ENCODE measurements at places on chromosomes 4 and X. TPM values are rescaled to one million over a fixed set of nuclear protein-coding genes. Genes with fewer than 3 reads are reported as not detected.

GRCh38 chr4:7096236-7096635 is 28.4 kb upstream of the GRPEL1 start:
- no peak for DNase-seq

GRCh38 chr4:74320559-74321118 is 12.4 kb downstream of the EPGN start:
- DNase-seq = no peak

FAM3A gene
- 52.0 TPM for total RNA-seq

- no peak for DNase-seq
Observed at GRCh38 chr4:34767407-34767806, 1476.9 kb downstream of the ARAP2 start.

PRR32 gene
- total RNA-seq = not detected

KLHL34 gene
- 4.7 TPM for total RNA-seq

NPFFR2 gene
- total RNA-seq = not detected

DNA sequence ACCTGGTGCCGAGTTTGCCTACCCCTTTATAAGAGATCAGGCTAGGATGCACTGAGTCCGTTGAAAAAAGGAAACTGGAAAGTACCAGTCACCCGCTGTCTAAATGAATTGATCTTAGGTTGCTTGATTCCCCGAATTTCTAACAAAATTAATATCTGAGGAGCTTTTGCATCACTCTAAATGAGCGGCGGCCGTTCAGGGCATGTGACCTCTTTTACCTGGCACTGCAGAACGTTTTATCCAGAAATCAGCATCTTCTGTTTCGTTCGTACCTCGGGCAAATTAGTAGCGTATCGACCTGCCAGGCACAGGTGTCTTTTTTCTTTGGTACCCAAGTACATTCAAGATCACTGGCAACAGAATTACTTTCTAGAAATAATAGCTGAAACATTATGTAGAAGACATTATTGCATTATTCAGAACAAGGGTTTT is 876 bp downstream of the KLHL2 start:
- no peak for DNase-seq

DNA sequence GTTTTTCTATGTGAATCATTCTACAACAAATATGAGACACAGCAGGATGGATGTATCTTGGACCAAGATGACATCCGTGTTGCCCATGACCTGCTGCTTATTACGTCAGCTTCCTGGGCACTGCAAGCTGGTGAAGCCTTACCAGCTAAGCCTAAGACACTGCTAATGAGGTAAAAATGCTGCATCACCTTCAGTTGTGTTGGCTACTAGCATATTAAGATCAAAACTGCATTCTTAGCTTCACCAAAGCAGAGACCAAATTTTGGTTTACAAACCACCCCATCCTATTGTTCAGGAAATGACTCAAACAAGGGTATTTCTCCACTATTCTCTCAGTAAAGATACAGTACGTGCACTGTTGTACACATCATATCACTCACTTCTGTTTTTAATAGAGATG is 50.3 kb downstream of the MAML3 start:
- no peak for DNase-seq

GRCh38 chr4:5926598-5926997 is 33.7 kb upstream of the CRMP1 start:
- DNase-seq = no peak

CLCN4 gene
- 36.1 TPM for total RNA-seq

SMIM43 gene
- not detected for total RNA-seq

- DNase-seq = no peak
Observed at GRCh38 chr4:168092176-168092712, at the start of gene ANXA10. Gene ANXA10 (plus strand): TSS chr4:168092537. CDS start chr4:168092701, 164 bp downstream.

DCTD gene
- 44.2 TPM for total RNA-seq

GRCh38 chr4:52982946-52983340 is 120.8 kb downstream of the RASL11B start:
- DNase-seq = no peak

GRCh38 chr4:139958739-139959098 is 195.3 kb downstream of the MAML3 start:
- no peak for DNase-seq

DNA sequence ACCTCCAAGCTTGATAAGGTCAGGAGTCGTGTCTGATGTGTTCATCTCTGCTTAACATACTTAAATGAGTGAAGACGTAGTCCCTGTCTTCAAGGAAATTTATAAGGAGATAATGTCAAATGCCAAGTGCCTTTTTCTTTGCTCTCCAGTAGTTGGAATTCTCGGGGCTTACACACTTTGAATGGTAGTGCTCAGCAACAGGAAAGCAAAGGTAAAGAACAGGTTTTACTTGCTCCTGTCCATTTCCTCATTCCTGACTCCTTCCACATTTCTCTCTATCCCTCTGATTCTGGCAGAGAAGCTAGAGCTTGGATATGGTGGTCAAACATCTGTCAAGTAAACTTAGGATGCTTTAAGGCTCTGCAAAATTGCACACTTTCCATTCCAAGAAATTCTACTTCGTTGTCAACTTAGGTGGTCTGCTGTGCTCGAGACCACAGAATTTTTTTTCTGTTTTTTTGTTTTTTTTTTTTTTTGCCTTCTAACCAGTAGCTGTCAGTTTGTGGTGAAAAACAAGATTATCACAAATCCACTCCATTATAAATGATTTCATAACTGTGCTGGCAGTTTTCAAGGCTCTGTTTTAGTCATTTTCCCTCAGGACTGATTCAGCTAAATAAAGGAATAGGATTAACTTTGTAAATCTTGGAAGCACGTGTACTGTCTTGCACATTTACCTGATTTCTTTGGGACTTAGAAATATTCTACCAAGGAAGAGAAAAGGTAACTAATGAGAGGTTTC is 180.8 kb upstream of the ANXA3 start:
- DNase-seq = no peak

DNA sequence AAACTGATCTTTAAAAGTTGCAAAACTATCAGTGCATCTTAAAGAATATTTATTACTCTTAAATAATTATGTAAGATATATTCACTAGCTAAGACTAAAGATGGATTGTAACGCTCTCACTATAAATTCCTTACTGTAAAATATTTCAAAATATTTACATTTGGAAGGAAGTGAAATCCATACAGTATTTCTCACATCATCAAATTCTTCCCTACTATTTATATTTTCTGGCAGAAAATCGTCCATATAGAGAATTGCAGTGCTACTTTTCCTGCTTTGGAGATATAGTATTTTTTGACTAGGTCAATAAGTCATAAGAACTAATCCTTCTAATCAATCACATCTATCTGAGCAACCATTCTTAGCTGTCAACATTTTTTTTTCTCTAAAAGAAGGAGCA is 52.9 kb downstream of the SCLT1 start:
- no peak for DNase-seq

GRCh38 chr4:160159457-160159856 is 1056.6 kb downstream of the RAPGEF2 start:
- no peak for DNase-seq

DNA sequence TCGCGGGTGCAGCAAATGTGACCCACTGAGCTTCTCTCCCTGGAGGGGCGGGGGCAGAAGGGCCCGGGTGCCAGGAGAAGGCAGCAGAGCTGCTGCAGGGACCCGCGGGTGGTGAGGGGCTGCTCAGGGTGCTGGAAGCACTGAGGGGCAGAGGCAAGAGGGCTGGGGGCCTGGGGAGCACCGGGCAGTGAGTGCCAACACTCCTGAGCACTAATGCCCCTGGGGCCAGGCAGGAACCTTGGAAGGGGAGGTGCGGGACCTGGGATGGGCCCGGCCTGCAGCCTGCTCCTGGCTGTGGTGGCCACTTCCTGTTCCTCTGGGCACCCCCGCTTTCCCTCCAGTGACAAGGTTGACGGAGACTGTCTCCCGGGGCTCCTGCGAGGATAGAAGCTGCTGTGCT is 66.5 kb upstream of the ADRA2C start:
- DNase-seq = no peak

SCML1 gene
- total RNA-seq = 6.8 TPM
